ENCODE measurements at places on chromosomes 1 and 21.

GRCh38 chr21:28932717-28933116, 60.0 kb downstream of the LTN1 start:
- no peak for DNase-seq

GRCh38 chr1:75100481-75101092, 33.6 kb upstream of the LHX8 start:
- DNase-seq: no peak

DNA sequence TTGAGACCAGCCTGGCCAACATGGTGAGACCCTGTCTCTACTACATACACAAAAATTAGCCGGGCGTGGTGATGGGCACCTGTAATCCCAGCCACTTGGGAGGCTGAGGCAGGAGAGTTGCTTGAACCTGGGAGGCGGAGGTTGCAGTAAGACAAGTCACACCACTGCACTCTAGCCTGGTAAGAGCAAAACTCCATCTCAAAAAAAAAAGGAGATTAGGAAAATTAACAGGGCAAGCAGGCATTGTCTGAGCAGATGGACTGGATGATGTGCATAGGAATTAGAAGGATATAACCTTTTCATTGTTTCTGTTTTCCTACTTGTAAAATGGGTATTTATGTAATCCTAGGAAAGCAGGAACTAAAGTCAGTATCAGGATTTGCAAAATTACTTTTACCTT, 15.6 kb downstream of the TARDBP start:
- no peak for DNase-seq

GRCh38 chr21:41766883-41767605, at the start of gene RIPK4:
RIPK4 (minus strand) TSS chr21:41767052; CDS start chr21:41767041, 11 bp downstream.
- DNase-seq: peak; percentile 94

GRCh38 chr21:42443876-42444744, 40.4 kb downstream of the UBASH3A start:
- no peak for DNase-seq

DNA sequence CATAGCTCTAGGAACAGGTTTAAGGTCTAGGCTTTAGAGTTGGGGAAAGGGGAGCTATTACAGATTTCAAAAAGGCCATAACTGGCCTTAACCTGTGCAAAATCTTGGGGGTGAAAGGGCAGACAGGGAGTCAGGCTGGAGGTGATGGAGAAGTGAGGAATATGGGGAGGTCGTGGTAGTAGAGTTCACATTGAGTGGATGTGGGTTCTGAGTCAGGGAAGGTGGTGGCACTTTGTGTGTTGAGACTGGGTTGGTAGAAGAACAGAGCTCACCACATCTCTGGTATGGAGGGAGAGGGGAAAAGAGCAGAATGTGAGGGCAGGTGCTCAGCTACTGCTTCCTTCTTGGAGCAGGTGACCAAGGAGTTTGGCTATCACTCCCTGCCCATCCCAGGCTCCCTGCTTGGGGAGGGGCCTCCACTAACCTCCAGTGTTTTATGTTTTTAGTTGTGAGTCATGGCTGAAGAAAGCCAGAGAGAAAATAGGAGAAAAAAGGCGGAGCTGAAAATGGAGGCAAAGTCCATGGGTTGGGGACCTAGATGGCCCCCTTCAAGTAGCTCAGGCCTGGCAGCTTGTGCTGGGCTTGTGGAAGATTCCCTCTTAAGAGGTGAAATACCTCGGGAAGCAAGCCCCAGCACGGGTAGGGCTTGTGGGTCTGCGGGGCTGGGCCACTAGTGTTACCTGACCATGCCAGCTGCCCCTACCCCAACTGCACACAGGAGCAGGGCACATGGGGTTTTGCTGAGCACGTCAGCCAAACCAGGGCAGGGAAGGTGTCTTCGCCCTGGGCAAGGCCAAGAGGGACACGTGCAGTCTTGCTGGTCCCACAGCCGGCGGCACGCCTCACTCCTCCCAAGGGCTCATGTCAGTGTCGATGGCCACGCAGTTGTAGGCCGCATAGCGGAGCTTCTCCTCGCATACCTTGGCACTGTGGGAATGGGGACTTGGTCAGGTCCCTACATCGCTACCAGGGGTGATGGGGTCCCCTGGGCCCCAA, 8.2 kb downstream of the HECTD3 start:
- no peak for DNase-seq

DNA sequence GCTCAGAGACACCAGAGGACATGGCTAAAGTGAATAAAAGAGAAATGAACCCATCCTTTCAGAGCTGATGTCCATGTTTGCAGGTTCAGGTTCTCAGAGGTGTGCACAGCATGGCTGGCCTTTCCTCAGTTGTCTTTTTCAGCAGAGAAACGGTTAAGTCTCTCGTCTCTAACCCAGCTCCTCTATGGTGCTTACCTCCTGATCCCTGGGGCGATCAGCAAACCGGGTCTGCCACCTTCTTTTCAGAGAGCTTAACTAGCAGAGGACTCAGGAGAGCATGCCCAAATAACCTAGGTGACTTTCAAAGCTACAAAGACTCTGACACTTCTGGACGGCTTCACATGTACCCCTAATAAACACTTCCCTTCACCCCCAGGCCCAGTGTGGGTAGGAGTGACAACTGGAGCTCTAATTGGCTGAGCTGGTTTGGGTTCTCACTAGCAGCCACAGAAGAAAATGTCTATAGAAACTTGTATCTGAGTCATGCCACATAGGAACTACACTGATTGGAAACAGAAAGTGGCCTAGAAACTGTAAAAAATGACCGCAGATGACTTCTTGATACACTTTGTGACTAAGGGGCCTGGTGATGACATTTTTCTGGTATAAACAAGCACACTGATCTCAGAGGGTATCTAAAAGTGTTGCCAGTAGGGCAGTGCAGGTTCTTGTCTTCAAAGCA, at the start of gene AIM2:
Gene AIM2 (minus strand): TSS at position 329 of the 682 bp plus-strand sequence. CDS start 3,267 bp downstream, outside the sequence.
- DNase-seq: no peak

GRCh38 chr1:98253145-98253544, 332.3 kb upstream of the DPYD start:
- DNase-seq: peak; percentile 69

DNA sequence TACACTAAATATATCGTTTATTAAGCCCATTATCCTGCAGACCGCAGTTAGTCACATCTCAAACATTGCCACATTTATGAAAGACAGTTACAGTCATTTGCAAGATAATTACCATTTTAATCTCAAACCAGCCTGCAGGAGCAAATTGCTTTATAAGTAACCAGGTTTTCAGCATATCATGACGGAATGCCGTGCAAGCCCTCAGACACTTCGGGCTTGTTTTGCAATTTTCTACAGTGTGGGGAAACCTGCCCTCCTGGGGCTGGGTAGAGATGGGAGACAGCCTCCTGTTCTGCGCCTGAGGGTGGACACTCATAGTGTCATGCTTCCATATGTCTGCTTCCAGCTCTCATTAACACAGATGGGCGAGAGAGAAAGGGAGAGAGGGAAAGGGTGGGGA, 563.9 kb downstream of the NPHP4 start:
- DNase-seq: no peak

- DNase-seq: no peak
These were observed 433.3 kb downstream of the RPS6KC1 start for GRCh38 chr1:213484333-213484732.

DNA sequence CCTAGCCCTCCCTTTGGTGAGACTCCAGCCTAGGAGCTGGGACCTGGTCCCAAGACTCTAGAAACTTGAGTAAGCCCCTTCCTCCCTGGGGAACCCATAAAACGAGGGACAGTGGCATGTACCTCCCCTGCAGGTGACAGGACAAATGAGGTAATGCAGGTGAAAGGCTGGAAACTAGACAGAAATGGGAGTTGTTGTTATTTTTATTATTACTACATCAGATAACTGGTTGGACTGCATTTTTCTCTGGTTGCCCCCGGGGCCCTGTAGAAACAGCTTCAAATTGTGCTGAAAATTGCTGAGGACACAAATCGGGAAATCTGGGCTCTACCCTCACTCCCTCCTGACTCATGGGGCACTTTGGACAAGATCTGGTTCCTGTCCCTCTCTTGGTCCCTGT, 132.3 kb upstream of the WNT4 start:
- no peak for DNase-seq

- DNase-seq: no peak
These were observed 127.5 kb upstream of the DNAH14 start for GRCh38 chr1:224801844-224802490.

GRCh38 chr1:92817986-92818764, 13.7 kb upstream of the RPL5 start:
- peak; percentile 52 for DNase-seq

DNA sequence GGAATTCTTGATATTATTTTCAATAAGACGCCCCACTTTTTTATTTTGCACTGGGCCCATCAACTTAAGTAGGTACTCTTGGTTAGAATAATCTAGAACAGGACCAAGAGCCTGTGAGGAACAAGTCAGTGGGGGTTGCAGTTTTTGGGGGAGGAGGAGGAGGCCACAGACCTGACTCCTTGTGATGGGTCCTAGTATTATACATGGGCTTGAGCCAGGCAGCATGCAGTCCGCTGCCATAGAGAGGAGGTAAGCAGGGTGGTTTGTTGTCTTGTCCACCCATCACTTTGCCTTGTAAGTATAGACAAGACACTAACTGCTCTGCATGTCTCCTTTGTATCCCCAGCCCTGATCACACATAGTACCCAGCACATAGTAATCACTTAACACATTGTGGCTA, 24.5 kb downstream of the ROR1 start:
- DNase-seq: no peak

DNA sequence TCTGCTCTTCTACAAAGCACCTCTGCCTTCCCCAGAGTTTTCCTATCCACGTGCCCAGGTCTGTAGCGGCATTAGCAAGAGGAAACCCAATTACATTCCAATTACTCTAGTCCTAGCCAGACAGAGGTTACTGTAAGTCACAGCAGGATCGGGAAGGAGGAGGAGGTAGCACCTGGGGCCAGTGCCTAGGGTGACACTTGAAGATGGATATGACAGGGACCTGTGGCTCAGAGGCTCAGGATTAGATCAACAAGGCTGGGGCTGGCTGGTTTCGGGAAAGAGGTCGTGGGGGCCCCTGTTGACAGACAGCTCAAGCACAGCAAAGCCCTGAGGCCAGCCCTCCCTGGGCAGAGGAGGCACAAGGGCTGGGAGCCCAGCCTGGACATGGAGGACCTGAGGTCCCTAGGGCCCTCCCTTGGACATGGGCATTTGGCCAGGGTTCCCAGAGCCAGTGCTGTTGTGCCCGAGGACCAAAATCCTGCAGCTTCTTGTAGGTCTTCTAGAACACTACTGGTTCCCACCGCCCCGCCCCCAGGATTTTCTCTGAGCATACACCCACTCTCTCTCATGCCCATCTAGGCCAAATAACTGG, 3.0 kb upstream of the HCRTR1 start:
- no peak for DNase-seq

Data from iPS-NIHi11 (cell line).